Suprapubic skin (tissue), 4 donors: ENCODE measurements at places on chromosomes 4 and X. TPM values are rescaled to one million over a fixed set of nuclear protein-coding genes. Genes with fewer than 3 reads are reported as not detected.

The BGN gene
- 93.8 TPM for total RNA-seq

The SLAIN2 gene
- 84.7 TPM for total RNA-seq

The UGT2A3 gene
- total RNA-seq: not detected

The DKC1 gene
- total RNA-seq: 45.1 TPM

The SLC16A2 gene
- total RNA-seq: 6.0 TPM

The NDST4 gene
- not detected for total RNA-seq

The RASGEF1B gene
- 69.0 TPM for total RNA-seq

GRCh38 chr4:172584816-172585215, 583.8 kb upstream of the GALNT7 start:
- H3K4me3 ChIP-seq: no peak overlapping the region
- H3K27me3 ChIP-seq: no peaks in the 10 kb centered on the region
- no peaks in the 10 kb centered on the region for H3K36me3 ChIP-seq
- no peak for DNase-seq
- H3K27ac ChIP-seq: no peak overlapping the region
- no peaks in the 10 kb centered on the region for H3K4me1 ChIP-seq

DNA sequence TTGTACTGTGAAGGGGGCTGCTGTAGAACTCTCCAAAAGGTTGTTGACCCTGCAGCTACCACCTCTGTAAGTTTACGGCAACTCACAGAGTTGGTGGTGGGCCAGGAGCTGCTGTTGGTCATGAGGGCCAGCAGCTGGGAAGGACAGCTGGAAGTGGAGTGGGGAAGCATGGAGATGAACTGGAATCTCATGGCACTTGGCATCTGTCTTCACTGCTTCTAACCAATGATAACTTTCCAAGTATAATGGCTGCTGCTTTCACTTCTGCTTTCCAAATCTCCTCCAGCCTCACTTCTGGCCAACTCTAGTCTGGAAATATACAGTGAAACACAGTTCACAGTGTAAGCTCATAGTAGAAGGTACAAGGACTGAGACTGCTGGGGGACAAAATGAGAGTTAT, 126.5 kb upstream of the INTU start:
- no peak overlapping the region for H3K27ac ChIP-seq
- H3K27me3 ChIP-seq: no peaks in the 10 kb centered on the region
- no peak for DNase-seq
- H3K4me1 ChIP-seq: no peaks in the 10 kb centered on the region
- H3K36me3 ChIP-seq: no peaks in the 10 kb centered on the region
- no peak overlapping the region for H3K4me3 ChIP-seq

DNA sequence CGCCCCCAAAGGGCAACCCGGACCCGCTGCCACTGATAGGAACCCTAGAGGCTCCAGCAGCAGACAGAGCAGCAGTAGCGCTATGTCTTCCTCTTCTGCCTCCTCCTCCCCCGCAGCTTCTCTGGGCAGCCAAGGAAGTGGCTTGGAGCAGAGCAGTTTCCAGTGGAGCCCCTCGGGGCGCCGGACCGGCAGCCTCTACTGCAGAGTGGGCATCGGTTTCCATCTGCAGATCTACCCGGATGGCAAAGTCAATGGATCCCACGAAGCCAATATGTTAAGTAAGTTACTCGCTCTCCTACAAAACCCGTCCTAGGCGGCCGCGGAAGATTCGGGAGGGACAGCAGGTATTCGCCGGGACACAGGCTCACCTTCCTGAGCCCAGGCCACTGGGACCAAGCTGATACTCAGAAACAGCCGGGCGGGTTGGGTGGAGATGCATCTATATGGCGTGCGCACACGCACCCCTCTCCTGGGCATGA, 477 bp downstream of the FGF5 start:
- peaks cover 86% of the 10 kb centered on the region for H3K27me3 ChIP-seq
- peak overlapping the region; percentile 52 for H3K4me3 ChIP-seq
- no peaks in the 10 kb centered on the region for H3K36me3 ChIP-seq
- no peak for DNase-seq

GRCh38 chrX:2875798-2876399, 47.2 kb downstream of the GYG2 start:
- H3K27me3 ChIP-seq: no peaks in the 10 kb centered on the region
- no peak overlapping the region for H3K27ac ChIP-seq
- H3K36me3 ChIP-seq: no peaks in the 10 kb centered on the region
- H3K4me1 ChIP-seq: no peaks in the 10 kb centered on the region
- H3K4me3 ChIP-seq: no peak overlapping the region

DNA sequence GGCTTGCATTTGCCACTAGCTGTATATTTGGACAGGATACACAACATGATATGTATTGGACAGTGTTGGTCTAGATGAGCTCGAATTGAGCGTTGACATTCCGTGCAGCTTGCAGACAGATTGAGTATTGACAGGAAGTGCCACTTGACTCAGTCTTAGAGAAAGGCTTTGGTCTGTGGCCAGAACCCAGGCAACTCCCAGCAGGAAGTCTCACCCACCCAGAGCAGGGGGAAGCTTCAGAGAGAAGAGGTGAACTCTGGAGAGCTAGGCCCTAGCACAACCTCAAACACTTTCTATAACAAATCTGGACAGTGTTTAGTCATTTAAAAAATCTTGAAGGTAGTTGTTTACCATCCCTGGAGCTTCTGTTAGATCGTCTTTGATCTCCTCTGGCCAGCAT, 280.5 kb downstream of the FBXW7 start:
- no peak for DNase-seq
- no peak overlapping the region for H3K4me3 ChIP-seq
- H3K27me3 ChIP-seq: no peaks in the 10 kb centered on the region
- peaks cover 21% of the 10 kb centered on the region for H3K4me1 ChIP-seq
- no peaks in the 10 kb centered on the region for H3K36me3 ChIP-seq
- no peak overlapping the region for H3K27ac ChIP-seq

- H3K4me3 ChIP-seq: no peak overlapping the region
- H3K4me1 ChIP-seq: no peaks in the 10 kb centered on the region
- no peak for DNase-seq
- H3K27me3 ChIP-seq: no peaks in the 10 kb centered on the region
- H3K36me3 ChIP-seq: no peaks in the 10 kb centered on the region
These were observed 29.2 kb upstream of the ZNF81 start for GRCh38 chrX:47807548-47807947.

- H3K27me3 ChIP-seq: no peaks in the 10 kb centered on the region
- H3K27ac ChIP-seq: no peak overlapping the region
- no peaks in the 10 kb centered on the region for H3K36me3 ChIP-seq
- no peak for DNase-seq
These were observed 586.0 kb upstream of the AADAT start for GRCh38 chr4:170675568-170676262.

- DNase-seq: no peak
- H3K36me3 ChIP-seq: peaks cover 29% of the 10 kb centered on the region
- no peaks in the 10 kb centered on the region for H3K27me3 ChIP-seq
- peaks cover 48% of the 10 kb centered on the region for H3K4me1 ChIP-seq
- no peak overlapping the region for H3K4me3 ChIP-seq
These were observed 18.8 kb upstream of the CENPU start for GRCh38 chr4:184752496-184753275.

DNA sequence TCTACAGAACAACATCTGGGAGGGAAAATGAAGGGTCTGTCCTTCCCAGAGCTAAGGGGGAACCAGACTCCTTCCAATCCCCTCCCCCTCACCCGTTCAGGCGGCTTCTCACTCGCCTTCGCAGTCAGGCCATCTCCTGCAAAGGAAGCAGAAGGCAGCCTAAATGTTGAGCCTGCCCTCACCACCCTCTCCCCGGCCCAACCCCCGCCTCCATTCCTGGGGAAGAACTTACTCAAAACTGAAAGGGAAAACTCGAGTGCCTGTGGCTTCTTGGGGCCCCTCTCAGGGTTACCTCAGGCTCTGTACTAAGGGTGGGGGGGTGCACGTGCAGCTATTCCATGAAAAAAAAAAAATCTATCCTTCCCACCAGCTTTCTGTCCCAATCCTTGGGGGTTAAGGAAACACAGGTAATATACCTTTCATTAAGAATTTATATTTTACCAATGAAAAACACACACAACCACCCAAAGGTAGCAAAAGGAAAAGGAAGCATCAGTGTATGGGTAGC, 2.4 kb downstream of the ZMYM3 start:
- no peak overlapping the region for H3K4me3 ChIP-seq
- H3K27ac ChIP-seq: no peak overlapping the region
- peaks cover 36% of the 10 kb centered on the region for H3K36me3 ChIP-seq
- DNase-seq: no peak
- no peaks in the 10 kb centered on the region for H3K27me3 ChIP-seq

DNA sequence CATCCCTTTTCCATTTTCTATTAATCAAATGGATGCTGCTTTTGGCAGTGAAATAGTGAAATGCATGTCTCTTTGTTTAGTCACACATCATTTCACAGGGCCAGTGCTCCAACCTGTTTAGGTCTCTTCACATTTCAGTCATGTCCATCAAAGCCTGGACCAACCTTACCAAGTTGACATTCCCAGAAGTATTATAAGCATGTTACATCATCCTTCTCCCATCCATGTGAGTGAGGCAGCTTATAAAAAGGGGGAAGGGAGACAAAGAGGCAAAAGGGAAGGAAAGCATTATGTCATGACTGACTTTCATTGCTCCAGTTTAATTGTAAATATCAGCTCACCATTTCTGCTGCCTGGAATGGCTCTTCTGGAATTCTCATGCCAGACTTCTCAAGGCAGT, 94.4 kb downstream of the NWD2 start:
- no peak overlapping the region for H3K4me3 ChIP-seq
- H3K27me3 ChIP-seq: no peaks in the 10 kb centered on the region
- no peaks in the 10 kb centered on the region for H3K4me1 ChIP-seq
- H3K36me3 ChIP-seq: no peaks in the 10 kb centered on the region

DNA sequence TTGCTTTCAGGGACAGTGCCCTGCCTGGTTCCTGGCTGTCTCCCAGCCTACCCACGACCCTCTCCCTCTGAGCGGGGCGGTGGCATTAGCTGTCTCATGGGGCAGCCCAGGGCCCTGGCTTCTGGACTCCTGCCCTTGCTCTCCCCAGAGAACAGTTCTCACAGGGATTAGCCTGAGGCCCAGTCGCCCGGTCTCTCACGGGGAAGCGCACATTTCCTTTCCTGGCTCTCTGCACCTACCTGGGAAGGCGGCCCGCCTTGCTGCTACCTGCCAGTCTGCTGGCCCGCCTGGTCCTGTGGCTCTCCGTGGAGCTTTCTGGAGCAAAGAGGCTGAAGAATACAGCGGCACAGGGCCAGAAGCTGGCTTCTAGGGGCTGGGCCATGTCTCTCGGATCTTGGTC, 128.4 kb downstream of the FHDC1 start:
- H3K4me1 ChIP-seq: peaks cover 8% of the 10 kb centered on the region
- no peaks in the 10 kb centered on the region for H3K36me3 ChIP-seq
- no peak overlapping the region for H3K27ac ChIP-seq
- no peaks in the 10 kb centered on the region for H3K27me3 ChIP-seq
- H3K4me3 ChIP-seq: no peak overlapping the region
- DNase-seq: no peak

GRCh38 chr4:173505924-173506518, 24.0 kb downstream of the HAND2 start:
- no peaks in the 10 kb centered on the region for H3K36me3 ChIP-seq
- peaks cover 17% of the 10 kb centered on the region for H3K4me1 ChIP-seq
- no peak overlapping the region for H3K4me3 ChIP-seq
- no peak overlapping the region for H3K27ac ChIP-seq
- DNase-seq: peak; percentile 81
- H3K27me3 ChIP-seq: peaks cover 97% of the 10 kb centered on the region

DNA sequence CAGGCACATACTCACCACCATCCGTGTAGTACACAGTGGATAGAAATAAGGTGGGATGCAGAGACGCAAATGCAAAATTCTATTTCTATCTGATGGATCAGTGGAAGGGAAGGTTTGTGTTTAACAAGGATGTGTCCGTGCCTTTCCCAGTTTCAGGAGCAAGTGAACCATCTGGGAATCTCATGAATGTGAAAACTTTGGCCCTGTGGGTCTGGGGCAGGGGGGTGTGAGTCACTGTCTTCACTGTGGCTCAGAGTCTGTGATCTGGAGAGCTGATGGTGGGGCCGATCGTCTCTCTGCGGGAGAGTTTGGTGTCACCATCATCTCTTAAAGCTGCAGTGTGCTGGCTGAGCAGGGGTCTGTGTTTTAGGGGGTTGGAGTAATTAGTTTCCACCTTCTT, 179.3 kb upstream of the STS start:
- H3K27ac ChIP-seq: no peak overlapping the region
- no peaks in the 10 kb centered on the region for H3K36me3 ChIP-seq
- H3K4me1 ChIP-seq: no peaks in the 10 kb centered on the region
- DNase-seq: no peak
- no peak overlapping the region for H3K4me3 ChIP-seq

DNA sequence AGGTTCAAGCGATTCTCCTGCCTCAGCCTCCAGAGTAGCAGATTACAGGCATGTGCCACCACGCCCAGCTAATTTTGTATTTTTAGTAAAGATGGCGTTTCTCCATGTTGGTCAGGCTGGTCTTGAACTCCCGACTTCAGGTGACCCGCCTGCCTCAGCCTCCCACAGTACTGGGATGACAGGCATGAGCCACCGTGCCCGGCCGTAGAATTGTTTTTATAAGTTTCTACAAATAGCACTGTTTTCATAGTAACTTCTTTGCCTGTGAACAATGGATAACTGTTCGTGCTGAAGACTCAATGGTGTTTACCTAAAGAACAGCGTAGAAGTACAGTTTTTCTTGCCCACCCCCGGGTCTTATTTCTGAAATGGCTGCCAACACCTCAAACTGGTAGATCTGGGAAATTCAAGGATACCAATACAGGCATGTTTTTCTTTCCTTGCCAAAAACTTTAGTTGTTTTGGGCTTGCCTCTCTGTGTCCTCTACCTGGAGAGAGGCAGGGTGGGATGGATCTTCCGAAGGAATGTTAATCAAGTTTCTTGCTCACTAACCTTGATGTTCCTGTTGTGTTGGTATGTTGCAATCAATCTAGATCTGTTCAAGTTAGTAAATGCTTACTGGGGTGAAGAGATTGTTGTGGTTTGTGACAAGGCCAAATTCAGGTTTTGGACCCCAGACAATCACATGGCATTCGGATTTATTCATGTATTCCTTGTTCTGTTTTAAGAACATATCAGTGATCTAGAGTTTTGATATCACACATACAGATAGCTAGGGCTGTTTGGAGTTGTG, 2.8 kb upstream of the RUFY3 start:
- H3K4me3 ChIP-seq: peak overlapping the region; percentile 5
- no peaks in the 10 kb centered on the region for H3K27me3 ChIP-seq
- peak overlapping the region; percentile 51 for H3K27ac ChIP-seq
- DNase-seq: no peak

DNA sequence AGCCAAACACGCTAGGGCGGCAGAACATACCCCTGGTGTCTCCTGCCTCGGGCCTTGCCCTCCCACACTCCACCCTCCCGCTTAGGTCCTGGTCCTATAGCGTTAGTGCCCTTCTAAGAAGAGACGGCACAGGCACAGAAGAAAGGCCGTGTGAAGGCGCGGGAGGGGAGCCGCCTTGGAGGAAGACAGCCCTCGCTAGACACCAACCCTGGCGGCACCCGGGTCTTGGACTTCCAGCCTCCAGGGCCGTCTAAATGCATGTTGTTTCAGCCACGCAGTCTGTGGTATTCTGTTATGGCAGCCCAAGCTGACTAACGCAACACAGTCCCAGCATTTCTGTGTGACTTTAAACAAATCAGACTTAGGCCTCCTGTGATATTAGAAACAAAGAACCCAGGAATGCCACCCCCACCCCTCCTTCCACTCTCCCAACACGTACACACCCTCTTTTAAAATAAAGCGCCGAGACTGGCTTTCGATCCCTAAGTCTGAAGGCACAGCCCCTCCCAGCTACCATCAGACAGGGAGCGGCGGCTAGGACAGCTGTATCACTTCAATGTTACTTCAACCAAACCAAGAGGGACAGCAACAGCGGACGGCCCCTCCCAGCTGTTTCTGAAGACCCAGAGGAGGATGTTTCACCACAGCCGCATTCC, 128.0 kb downstream of the AFAP1 start:
- H3K27ac ChIP-seq: peak overlapping the region; percentile 45
- no peaks in the 10 kb centered on the region for H3K27me3 ChIP-seq
- peak overlapping the region; percentile 5 for H3K4me3 ChIP-seq
- no peak for DNase-seq
- H3K36me3 ChIP-seq: peaks cover 49% of the 10 kb centered on the region
- peaks cover 9% of the 10 kb centered on the region for H3K4me1 ChIP-seq
